ENCODE measurements at places on chromosomes 6 and 20.
A peak's percentile ranks its signal among the peaks of the same experiment; 100 is the strongest.

DNA sequence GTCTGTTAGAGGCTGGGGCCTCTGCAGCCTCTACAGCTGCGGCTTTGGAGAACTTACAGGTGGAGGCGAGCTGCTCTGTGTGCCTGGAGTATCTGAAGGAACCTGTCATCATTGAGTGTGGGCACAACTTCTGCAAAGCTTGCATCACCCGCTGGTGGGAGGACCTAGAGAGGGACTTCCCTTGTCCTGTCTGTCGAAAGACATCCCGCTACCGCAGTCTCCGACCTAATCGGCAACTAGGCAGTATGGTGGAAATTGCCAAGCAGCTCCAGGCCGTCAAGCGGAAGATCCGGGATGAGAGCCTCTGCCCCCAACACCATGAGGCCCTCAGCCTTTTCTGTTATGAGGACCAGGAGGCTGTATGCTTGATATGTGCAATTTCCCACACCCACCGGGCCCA, 2.6 kb downstream of the TRIM39 start:
- ATAC-seq: no peak

GRCh38 chr6:45365036-45365435, 12.7 kb downstream of the SUPT3H start:
- no peak for ATAC-seq

DNA sequence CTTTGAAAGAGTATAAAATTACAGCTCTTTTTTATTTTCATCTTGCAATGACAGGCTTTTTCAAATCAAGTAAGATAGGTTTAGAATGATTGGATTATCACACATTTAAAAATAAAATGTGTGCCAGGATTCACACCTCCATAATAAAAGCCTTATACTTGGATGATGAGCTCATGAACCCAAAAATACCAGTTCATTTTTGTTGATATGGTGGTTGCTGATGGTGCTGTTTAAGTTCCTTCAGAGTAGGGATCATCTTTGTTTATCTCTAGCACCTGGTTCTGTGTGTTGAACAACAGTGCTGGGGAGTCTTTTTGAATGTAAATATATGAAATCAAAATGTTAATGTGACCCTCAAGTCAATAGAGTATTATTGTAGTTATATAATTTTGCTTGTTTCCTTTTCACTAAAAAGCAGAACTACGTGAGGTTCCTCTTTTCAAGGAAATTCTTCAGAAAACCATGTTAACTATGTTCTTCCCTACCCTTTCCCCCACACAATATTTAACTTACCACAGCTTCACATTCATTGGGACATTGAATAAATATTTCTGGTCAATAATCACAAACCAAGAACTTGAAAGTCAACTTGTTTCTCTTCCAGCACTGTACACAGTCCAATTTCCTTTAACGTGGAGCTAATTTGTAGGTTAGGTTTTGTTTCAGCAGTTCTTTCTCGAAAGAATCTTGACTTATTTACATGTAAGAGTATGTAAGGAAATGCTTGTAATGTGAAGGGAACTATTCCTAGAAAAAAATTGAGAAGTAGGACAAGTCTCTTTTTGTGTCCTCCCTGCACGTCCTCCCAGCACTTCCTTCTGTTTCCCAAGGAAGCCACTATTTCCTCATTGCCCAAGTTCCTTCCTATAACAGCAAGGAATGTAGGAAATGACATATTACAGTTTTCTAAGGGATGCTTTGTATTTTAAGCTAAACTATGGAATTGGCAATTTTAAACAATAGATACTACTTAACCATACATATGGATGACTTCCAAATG, 945.9 kb upstream of the CITED2 start:
- no peak for ATAC-seq

DNA sequence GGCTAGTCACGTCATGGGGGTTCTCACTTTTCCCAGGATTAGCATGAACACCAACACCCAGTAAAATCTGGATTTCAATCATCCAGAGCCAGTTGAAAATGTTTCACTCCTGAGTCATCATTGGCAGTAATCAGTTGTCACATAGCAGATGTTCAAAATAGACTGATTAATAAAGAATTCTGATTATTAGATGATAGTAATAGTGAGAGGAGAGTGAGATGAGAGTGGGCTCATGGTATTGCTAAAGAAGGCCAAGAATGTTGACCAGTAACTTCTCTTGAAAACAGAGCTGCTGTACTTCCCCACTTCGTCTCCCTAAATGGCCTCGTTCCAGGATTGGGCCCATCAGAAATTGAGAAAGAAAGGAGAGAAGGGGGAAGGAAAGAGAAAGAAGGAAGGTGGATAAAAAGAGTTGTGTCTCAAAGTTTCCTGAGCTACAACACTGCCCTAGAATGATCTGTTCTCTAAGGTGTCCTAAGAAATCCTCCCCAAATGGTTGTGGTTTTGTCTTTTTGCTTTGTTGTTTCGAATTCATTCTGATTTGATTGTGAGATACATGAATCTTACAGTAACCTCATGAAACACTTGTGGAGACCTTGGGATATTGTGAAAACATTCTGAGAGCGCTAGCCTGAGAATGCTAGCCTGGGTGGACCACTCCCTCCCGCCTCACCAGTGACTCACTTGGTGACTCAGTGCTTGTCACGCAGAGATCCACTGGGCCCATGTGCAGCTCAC, 502.2 kb upstream of the JARID2 start:
- ATAC-seq: peak; percentile 92

GRCh38 chr6:156773476-156773875, 3.7 kb upstream of the ARID1B start:
- no peak for ATAC-seq

GRCh38 chr6:126060400-126060799, 74.1 kb downstream of the TRMT11 start:
- no peak for ATAC-seq

GRCh38 chr20:58677079-58677604, 15.5 kb upstream of the NPEPL1 start:
- no peak for ATAC-seq

DNA sequence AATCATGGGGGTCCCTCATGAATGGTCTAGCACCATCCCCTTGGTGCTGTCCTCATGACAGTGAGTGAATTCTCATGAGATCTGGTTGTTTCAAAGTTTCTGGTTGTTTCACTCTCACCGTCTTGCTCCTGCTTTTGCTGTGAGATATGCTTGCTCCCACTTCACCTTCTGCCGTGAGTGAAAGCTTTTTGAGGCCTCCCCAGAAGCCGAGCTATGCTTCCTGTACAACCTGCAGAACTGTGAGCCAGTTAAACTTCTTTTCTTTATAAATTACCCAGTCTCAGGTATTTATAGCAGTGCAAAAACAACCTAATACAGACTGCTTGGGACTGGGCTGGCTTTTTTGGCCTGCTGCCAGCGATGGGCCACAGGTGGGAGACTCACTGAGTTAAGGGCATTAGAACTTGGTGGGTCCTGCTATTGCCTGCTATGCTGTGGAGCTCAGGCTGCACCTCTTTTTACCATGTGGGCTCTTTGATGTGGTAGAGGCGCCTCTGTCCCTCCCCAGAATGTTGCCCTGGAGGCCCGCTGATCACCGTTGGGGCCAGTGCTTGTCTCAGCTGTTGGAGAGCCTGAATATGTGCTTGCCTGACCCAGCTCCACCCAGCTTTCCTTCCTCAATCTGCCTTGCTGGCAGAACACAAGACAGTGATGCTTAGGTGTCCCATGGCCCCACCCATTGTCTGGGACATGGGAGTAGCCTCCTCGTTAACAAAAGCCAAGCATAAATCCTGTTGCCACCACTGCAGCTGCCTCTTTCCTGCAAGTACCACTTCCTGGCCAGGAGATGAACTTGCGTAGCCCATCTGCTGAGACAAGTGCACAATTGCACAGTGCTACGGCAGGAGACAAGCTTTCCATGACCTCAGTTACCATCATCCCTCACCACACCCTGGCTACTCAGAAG, 47.1 kb downstream of the IGF2R start:
- peak; percentile 63 for ATAC-seq

GRCh38 chr20:60541991-60542390, 583.8 kb downstream of the CDH26 start:
- ATAC-seq: no peak

DNA sequence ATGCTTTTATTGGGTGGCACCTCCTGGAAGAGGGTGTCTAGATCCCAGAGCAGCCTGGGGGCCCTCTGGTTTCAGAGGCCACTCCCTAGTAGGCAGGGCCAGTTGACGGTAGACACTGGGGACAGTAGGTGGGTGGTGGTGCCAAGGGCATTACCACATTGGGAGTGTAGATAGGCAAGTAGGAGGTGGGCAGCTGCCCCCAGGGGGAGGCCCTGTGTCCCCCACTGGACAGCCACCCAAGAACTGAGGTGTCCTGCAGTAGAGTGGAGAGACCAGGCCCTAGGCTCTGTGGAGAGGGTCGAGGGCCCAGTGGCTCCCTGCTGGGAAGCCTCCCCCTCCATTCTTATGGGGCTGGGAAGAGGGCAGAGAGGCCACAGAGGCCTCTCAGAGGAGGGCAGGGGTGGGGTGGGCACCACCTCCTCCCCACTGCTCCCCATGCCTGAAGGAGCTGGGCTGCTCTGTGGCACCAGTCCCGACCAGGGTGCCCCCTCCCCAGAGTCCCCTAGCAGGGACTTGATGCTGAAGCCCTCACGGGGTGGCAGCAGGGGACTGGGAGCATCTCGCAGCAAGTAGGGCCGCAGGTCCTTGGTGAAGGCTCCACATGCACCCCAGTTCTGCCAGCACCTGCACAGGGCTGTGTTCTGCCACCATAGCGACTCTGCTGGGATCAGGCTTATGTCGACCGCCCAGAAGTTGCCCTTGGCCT, 305.0 kb upstream of the KCNQ5 start:
- peak; percentile 33 for ATAC-seq

DNA sequence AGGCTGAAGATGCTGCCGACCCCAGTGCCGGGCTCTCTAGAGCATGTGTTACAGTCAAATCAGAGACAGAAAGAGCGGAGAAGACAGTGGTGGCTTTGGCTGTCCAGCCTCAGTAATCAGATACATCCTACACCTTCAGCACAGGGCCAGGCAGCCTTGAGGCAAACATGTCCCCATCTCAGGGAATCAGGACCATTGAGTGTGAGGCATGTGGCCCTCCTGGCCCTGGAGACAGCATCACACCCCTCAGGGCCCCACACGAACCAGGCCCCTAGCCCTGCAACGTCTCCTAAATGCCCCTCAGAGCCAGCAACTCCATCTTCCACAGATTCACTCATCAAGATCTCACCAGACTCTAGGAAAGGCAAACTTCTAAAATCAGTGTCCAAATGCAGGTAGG, 24.5 kb downstream of the PXDC1 start:
- ATAC-seq: no peak

DNA sequence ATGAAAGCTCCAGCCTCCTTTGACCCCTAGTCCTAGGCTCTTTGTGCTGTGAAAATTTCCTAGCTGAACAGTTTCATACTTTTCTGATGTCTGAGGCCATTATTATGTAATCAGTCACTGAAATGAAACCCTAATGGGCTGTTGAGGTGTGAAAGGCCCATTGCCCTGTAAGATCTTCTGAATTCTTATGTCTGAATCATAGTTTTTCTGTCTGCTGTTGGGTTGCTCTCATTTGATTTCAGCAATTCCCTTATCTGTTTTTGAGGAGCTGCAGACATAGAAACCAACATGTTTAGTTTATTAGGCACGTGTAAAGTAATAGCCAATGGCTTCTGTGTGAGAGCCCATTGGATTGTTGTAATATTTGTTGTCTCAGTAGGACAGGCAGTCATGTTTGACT, 118.1 kb downstream of the EYA4 start:
- ATAC-seq: no peak

GRCh38 chr6:11668455-11668854, 110.1 kb downstream of the ADTRP start:
- no peak for ATAC-seq

DNA sequence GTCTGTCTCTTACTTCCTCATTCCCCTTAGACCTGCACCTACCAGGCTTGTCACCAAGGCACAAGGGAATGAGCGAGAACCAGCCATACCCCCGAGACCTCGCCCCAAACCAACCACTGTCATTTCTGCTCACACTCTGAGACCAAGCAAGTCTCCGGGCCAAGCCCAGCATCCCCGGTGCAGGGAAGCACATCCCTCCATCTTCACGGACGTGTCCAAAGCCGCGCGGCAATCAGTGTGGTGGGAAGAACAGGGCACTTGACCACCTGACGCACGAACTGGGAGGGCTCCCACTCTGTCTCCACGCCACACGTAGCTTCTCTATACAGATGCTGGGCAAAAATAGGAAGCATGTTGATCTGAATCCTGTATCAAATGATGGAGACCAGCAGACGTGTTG, 28.4 kb upstream of the THBS2 start:
- no peak for ATAC-seq

DNA sequence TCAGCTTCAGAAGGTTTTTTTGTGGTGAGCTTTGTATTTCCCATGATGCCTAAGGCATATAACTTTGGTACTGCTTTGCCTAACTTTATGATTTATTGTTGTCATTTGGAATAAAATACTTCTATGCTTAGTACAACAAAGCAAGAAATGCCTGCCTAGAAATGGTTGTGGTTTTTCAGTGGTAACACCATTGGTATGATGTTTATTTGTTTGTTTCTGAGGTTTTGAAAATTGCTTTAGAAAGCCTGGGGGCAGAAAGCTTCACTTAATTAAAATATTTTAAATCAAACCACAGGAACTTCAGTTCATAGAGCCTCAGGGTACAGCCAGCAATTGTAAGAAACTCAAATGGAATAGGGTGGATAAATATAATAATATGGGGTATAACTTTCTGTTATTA, 351.2 kb upstream of the MAP3K7 start:
- no peak for ATAC-seq

GRCh38 chr6:11258260-11259237, 26.1 kb upstream of the NEDD9 start:
- ATAC-seq: peak; percentile 81

- ATAC-seq: no peak
Observed at GRCh38 chr6:13575377-13575775, 975 bp downstream of the SIRT5 start.

DNA sequence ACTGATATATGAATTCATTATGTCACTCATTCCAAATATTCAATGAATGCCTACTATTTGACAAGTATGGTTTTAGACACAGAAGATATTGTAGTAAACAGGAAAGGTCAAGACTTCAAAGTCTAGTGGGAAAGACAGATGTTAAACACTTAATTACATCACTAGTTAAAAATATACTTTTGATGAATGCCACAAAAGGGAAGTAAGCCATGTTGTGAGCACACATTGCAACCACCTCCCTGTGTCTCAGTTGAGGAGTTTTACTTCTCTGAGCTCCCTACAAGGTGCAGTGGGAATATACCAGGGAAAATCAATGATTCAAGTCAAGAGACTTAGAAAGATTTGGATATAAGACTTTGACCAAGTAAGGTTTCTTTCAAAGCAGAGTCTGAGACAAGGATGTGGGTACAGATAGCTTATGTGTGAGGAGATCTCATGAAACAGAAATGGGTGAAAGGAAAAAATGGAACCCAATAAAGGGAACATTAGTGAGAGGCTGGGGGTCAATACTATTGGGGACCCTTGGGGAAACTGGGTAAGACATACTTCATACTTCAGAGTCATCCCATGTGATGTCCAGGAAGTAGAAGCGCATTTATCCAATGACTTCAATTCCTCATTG, 503.7 kb downstream of the KIF16B start:
- ATAC-seq: no peak

Data from activated CD4-positive, CD25-positive, alpha-beta regulatory T cell treated with anti-CD3 and anti-CD28 coated beads, Interleukin-2, amount 50 U/mL, for 24 hours (primary cell).